ENCODE measurements at places on chromosomes 11 and 22.

GRCh38 chr11:37333345-37333744 is 735.3 kb upstream of the RAG2 start:
- DNase-seq, result no peak

- no peak for DNase-seq
Observed at GRCh38 chr11:12773591-12773990, 99.4 kb downstream of the TEAD1 start.

DNA sequence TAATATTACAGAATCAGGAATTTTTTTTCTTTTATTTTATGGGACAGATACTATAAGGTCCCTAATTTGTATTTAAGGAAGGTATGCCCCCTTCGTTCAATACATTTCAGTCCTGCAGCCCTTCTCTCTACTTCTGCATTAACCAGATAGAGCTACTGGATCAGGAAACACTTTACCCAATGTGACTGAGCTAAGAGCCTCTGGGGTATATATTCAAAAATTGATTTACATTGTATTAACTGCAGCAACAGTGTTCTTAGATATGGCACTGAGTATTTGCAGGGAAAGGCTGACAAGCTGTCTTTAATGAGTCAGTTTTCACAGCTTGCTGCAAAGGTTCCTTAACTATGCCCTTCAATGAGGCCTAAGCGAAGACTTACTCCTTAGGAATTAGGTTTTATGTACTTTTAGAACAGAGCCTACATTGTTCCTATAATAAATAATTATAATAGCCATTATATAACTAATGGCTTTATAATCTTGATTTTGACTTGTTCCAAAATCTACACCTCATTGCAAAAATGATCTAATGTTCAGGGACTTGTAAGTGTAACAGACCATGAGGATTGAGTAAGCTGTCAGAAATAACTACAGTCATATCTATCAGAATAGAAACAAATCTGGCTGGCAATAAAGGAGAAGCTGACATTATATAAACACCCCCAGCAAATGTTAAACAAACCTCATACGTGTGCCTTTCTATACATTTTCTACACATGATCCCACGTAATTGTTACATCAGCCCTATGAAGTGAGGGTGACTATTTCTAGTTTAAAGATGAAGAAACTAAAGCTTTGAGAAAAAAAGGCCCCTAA is 55.0 kb downstream of the DDI1 start:
- DNase-seq, result no peak

- no peak for DNase-seq
Observed at GRCh38 chr22:19772673-19773469, 12.3 kb downstream of the TBX1 start.

DNA sequence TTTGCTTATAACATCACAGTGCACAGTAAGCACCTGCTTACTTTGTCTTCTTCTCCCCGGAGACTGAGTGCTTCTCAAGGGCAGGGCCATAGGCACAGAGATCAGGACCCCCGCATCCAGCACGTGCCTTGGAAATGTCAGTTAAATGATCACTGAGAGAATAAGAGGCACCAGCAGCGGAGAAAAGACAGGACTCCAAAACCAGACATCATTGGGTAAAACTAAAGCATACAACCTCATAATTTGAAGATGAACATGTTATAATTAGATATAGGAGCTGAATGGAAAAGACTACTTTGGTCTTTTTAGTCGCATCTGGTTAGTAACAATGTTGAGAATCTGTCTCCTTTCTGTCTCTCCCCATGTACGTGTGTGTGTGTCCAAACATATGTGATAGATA is 1279.9 kb downstream of the LRRC4C start:
- DNase-seq, result no peak

DNA sequence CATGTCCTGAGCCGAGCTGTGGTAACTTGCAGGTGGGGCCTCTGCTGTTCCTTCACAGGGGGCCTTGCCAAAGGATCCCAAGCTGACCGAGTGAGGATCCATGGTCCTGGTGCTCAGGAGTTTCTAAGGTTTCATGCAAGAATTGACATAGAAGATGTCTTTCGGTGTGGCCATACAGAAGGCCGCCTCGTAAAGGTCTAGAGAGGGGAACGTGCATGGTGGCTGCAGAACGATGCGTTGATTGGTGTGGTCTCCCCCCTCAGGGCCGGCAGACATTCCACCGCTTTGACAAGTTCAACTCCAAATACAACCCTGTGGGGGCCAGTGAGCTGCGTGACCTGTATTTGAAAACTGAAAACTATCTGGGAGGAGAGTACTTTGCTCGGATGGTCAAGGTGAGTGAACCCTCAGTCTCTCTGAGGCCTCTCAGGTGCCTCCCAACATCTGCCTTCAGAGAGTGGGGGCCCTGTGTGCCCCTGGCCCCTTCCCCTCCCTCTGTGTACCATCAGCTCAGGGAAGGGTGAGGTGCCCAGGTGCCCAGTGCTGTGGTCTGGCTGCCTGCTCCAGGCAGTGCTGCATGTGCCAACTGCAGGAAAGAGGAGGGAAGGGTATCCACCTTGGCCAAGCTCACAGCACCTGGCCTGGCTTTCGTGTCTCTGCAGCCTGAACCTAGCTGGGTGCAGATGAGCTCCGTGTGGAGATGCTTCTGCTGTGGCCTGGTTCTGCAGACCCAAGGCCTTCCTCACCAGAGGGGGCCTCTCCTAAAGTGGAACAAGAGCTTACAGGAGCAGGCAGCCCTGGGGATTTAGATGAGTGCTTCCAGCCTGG is 39.8 kb downstream of the AMPD3 start:
- DNase-seq, result no peak

DNA sequence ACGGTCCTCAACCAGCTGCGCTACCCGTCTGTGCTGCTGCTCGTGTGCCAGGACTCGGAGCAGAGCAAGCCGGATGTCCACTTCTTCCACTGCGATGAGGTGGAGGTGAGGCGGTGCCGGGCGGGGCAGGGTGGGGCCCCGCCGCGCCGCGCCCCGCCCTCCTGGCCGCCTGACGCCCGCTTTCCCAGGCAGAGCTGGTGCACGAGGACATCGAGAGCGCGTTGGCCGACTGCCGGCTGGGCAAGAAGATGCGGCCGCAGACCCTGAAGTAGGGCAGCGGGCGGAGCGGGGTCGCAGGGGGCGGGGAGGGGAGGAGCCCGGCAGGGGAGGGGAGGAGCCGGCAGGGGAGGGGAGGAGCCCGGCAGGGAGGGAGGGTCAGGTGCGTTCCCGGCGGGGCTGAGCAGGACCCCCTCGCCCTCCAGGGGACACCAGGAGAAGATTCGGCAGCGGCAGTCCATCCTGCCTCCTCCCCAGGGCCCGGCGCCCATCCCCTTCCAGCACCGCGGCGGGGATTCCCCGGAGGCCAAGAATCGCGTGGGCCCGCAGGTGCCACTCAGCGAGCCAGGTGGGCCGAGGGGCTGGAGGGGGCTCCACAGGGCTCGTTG is 14.7 kb downstream of the EPS8L2 start:
- peak; percentile 42 for DNase-seq

GRCh38 chr22:28023774-28024173 is 104.7 kb upstream of the PITPNB start:
- no peak for DNase-seq

DNA sequence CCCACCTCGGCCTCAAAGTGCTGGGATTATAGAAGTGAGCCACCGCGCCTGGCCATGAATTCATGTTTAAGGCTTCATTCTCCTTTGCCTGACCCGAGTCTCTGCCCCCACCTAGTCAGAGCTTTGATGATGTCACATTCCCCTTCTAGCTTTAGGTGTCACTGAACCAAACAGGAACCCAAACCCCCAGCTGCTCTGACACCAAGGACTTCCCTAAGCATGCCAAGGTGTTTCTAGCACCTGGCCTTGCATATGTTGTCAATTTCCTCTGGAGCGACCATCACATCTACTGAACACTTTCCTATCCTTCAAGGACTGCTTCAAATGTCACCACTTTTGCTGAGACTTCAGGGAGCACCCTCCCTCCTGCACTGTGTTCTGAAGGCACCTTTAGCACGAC is 2.3 kb downstream of the F2 start:
- no peak for DNase-seq

- no peak for DNase-seq
Observed at GRCh38 chr11:43404836-43405479, 46.2 kb downstream of the TTC17 start.

DNA sequence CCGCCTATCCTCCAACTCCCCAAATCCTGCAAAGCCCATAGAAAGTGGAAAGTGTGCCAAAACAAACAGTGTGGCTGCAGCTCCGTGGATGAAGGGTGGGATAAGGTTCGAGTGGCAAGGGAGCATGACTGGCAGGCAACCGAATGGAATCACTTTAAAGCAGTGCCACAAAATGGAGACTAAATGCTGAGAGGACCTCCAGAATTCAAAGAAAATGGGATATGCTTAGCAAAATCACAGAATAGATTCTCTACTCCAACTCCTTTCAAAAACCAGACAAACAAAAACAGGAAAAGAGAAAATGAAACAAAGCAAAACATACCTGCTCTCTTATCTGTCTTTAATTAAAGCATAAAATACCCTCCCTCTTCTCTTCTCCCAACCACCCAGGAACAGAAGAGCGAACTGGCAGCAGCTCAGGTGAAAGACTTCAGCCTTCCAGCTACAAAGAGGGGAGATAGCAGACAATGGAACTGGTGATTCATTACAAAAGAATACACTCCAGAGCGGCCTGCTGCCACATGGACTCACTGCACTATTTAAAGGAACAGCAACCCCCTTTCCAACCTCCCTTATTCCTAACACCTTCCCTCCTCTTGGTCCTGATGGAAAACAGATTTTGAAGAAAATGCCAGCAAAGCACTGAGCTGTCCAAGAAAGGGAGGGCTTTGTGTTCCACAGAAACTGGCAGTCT is 118.5 kb downstream of the APOL5 start:
- peak; percentile 82 for DNase-seq

DNA sequence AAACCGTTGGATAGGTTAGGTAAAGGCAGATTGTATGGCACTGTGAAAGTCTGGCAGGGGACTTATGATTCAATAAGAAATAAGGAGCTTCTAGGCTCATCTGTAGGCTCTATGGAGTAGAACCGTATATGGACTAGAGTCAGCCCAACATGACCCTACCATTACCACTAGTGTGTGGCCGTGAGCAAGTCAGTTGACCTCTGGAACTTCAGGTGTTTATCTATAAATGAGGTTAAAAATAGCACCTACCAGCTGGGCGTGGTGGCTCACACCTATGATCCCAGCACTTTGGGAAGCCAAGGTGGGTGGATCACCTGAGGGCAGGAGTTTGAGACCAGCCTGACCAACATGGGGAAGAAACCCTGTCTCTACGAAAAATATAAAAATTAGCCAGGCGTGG is 4.4 kb downstream of the HINFP start:
- no peak for DNase-seq

DNA sequence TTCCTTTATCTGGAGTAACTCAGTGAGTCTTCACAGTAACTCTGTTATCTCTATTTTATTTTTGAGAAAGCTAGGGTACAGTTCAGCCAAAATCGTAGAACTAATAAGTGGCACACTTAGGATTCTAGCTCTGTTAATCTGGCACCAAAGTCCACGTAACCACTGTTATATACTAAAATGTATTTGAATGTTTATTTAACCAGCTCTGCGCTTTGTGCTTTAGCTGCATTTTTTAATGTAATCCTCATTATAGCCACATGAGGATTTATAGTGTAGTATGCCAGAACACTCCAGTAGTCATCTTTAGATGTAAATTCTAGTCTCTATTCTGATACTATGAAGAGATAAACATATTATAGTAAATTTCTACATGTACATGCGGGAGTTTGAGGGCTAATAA is 36.8 kb downstream of the YAP1 start:
- no peak for DNase-seq

DNA sequence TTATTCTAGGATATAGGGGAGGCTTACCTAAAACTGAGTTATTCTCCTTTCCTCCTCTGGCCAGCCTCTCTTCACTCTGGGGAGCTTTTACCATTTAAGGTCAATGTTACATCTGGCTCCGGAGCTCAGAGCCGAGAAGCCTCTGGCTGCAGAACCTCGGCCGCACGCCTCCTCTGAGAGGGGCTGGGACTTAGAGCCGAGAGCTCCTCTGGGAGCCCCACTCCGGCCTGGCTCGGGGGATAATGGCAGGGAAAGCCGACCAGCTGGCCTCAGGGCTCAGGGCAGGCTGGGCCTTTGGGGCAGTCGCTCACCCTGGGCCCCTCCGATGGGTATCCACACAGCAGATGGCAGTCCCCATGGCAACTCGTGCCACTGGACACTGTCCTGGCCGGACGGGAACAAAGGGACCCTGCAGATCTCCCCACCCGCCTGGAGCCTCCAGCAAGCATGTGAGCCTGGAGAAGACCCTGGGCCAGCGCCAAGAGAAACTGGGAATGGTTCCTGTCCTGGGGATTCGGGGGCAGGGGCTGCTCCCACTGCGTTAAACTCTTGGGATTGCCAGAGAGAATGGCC is at the start of gene IRAG1:
TSS of gene IRAG1 (minus strand) at position 247 of the 573 bp plus-strand sequence. CDS start at position 94, 153 bp downstream.
- DNase-seq, result no peak

All from RCC 7860 (cell line).